ENCODE measurements at places on chromosomes 3 and 15.

GRCh38 chr15:94877833-94878232 is 646.5 kb downstream of the MCTP2 start:
- no peak for DNase-seq

DNA sequence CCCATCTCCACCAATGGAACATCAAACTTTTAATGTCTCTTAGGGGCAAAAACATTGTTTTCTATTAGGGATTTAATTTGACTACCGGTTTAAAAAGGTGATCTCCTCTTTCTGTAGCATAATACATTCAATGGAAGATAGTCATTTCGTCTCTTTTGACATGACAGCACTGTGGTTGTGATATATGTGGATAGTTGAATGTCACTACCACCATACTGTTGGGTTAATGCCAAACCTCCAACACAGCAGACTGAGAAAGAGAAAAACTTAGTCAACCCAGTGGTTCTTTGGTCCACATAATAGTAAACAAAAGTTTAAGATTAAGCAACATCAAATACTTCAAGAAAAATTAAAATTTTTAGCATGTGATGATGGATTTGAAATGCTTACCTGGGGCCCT is 530.4 kb downstream of the AGBL1 start:
- DNase-seq: no peak

- no peak for DNase-seq
These were observed 10.7 kb upstream of the RAB43 start for GRCh38 chr3:129132097-129132866.

DNA sequence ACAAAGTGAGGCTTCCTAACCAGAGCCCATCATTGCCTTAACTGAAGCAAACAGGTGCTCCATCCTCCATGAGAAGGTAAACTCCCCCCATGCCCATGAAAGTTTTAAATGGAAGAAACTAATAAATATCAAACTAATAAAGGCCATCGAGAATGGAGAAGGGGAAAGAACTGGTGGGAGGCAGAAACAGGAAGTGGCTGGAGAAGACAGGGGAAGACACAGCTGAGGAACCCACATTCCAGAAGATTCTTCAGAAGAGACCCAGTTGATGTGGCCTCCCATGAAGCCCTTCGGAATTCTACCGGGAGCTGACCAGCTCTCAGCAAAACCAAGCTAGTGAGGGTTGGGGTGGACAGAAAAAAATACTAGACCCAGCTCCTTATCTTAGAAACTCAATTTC is 41.6 kb downstream of the SH3BP5 start:
- no peak for DNase-seq

DNA sequence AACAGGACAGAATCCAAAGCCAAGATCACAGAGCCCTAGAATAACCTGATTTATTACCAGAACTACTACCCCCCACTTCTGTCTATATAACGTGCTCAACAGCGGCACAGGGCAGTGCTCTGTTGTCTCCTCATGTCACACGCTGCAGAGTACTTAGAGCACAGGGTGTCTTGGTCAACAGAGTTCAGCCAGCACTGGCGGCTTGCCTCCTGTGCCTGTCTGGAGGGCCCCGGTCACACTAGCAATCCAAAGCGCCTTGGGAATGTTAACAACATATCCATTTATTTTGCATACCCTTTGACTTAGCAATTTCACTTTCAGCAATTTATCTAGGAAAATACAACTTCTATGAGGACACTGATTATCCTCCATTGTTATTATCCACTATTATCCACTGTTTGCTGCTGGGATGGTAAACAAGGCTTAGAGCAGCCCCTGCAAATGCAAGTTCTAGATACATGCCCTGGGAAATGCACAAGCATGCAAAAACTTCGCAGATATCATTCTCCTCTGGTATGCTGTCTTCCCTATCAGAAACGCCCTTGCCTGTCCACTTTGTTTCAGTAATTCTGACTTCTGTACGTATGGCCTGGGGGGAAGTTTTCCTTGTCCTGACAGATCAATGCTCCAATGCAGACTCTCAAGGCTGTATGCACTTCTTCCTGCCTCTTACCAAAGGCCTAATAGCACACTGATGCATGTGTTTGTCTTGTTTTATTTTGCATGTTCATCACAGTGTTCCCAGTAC is 86.2 kb upstream of the OCA2 start:
- no peak for DNase-seq

GRCh38 chr3:168117059-168117458 is 21.3 kb upstream of the GOLIM4 start:
- DNase-seq: no peak

DNA sequence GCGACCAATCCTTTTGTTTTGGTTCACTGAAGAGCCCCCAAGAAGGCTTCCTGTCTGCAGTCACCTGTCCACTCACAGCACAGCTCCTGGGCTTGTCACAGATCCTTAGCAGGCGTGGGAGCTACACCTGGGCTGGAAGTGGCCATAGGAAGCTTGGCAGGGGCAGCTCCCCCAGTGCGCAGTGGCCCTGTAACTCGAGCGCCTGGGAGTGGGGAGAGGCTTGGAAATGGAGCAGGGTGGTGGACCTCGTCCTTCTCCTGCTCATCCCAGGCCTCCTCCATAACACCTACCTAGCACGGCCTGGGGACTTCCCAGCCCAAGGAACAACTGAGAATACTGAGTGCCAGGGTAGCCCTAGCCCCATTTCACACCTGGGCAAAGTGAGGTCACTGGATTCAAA is 19.3 kb upstream of the TGM5 start:
- no peak for DNase-seq

GRCh38 chr3:48475188-48475587 is 28.7 kb downstream of the ATRIP start:
- no peak for DNase-seq

GRCh38 chr3:157043771-157044170 is 116.2 kb downstream of the CCNL1 start:
- DNase-seq: no peak

DNA sequence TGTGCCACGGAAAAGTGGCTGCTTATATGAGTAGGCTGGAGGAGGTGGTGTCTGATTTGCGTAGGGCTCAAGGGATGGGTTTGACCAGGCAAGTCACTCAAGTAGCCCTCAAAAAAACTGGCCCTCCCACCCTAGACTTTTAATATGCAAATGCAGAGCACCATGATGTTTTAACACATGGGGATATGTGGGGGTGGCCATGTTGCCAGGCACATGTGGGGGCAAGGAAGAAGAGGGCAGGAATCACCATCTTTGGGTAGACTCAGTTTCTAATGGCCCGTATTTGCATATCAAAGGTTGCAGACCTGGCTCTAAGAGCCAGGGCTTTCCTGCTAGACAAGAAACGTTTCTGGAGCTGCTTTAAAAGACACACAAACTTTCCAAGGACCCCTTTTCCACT is 307.2 kb upstream of the NDN start:
- DNase-seq: no peak

DNA sequence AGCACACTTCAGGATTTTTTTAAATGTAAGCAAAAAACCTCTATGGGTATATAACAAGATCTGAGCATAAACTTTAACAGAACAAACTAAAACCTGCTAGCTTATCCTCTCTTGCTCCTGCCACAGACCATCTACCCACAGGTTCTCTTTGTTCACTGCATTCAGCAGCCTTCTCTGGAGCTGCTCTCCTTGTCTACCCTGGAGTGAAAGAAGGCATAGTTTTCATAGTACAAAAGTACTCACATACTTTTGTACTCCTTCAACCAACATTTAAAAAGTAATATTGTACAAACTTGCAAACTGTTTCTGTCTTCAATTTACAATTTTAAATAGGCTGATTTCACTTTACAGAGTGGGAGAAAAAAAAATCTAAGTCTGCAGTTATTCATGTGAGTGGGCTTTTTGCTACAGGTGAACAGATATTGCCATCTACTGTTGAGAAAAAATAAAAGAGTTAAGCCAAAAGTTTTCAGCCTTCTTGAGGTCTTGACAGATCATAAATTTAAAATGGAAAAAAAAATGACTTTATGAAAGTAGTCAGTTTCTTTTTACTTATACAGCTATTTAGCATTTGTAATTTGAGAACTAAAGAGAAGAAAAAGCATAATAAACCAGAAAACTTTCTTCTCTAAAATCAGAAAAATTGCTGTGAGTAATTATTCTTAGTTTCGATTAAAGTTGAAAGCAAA is 20.4 kb downstream of the TERC start:
- DNase-seq: no peak

GRCh38 chr15:39360452-39360851 is 220.4 kb upstream of the THBS1 start:
- no peak for DNase-seq

DNA sequence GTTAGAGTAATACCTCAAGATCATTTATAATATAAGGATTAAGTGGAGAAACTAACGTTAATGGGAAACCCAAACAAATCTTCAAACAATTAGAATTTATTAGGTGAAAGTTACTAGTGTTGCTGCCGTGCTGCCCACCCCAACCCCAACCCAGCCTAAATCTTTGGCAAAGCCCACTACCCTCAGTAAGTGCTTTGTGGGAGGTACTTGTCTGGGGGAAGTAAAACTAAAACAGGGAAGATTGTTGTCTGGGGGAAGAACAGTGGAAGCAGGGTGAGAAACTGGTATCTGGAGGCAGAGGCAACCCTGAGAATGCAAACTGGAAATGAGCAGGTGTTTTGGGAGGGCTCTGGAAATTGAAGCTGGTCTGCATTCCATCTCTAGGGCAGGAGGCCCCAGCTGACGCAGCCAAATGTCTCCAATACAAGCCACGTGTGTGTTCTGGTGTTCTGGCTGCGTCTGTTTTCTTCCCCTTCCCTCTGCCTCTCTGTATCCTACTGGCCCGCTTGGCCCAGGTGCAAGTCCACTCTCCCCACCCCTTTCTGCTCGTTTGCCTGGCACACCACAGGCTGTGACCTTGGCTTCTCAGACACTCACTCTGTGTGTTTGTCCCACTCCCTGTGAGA is 32.7 kb downstream of the FEM1B start:
- DNase-seq: no peak

DNA sequence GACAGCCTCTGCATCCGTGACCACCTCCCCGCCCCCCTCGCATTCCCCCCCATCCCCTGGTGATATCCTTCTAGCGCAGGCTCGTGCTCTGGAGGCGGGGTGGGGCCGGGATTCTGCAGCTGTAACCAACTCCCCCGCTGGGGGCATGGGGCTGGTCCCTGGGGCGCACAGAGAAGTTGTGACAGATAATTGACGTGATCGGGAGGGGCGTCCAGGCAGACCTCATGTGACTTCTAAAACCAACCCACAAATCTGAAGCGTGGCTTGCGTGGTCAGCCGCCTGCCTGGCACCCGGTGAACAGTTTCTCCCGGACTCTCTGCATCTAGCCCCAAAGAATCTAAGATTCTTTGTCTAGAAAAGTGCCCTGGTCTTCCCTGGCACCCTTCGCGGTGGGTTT is 100.6 kb upstream of the IGF1R start:
- no peak for DNase-seq

DNA sequence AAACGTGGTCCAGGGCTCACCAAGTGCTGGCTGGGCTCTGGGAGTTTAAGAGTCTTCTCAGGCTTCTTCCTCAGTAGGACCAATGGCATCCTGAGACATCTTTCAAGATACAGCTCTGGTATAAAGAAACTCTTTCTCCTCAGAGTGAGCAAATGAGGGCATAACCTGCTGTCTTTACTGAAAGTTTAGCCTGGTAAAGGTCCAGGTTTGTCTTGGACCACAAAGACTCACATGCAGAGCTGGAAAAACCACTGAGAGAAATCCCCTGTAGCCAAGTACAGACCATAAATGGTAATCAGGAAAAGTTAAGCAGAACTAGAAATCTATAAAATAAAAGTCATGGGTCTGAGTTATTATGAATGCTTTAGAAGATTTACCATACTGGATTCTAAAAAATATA is 23.1 kb downstream of the CD47 start:
- no peak for DNase-seq

- no peak for DNase-seq
These were observed 115.2 kb downstream of the USP13 start for GRCh38 chr3:179768080-179768479.

GRCh38 chr15:22956257-22956977 is 23.8 kb downstream of the CYFIP1 start:
- no peak for DNase-seq

DNA sequence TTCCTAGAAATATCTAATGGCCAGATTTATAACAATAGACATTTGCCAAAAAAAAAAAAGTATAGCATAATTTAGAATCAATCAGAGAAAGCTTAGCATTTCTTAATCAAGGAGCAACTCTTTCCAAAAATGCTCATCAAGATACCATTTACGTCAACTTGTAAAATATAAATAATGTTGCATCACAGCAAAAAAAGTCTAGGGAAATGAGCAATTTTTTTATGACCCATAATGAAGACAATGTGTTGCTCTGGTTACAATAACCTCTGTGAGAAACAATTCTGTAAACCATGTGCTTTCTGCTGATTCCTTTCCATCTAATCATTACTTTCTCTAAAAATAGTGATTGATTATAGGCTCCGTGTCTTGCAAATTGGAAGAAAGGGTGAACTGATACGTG is 36.3 kb downstream of the KBTBD8 start:
- no peak for DNase-seq

DNA sequence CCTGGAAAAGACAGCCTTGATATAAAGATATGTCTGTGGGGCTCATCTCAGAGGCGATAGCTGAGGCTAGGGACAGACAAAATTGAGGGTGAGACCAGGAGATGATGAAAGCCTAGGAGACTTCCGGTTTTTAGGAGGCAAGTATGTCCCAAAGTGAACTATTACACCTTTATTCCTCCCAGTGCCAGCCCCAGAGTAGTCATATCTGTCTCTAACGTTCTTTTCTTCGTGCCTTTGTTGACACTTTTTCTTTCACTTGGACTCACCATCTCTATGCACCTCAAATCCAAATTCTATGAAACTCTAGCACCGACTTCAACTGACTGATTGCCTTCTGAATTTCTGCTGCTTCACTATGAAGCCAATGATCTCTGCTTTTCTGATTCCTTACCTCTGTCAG is 93.8 kb upstream of the RASGRP1 start:
- no peak for DNase-seq

GRCh38 chr15:68640791-68641331 is 62.1 kb downstream of the CORO2B start:
- no peak for DNase-seq

- DNase-seq: no peak
These were observed 67.2 kb downstream of the LIPC start for GRCh38 chr15:58498821-58499580.

GRCh38 chr3:185572183-185572582 is 13.9 kb upstream of the SENP2 start:
- no peak for DNase-seq

GRCh38 chr3:17605032-17605431 is 137.4 kb downstream of the TBC1D5 start:
- no peak for DNase-seq

DNA sequence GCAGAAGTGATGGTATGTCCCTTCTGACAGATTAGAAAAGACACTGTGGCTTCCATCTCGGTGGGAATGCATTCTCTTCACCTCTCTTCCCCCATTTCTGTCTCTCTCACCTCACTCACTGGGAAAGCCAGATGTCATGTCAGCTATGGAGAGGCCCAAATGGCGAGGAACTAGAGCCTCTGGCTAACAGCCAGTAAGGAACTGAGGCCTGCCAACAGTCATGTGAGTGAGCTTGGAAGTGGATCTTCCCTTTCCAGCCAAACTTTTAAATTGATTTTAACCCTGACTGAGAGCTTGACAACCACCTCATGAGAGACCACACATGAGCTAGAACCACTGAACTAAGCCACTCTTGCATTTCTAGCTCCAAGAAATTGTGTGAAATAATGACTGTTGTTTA is 35.2 kb upstream of the CDAN1 start:
- DNase-seq: no peak
